ENCODE measurements at places on chromosomes 1 and 21. TPM values are rescaled to one million over a fixed set of nuclear protein-coding genes. Genes with fewer than 3 reads are reported as not detected.

Gene SLC19A2
- 31.6 TPM for total RNA-seq

Gene LCE2C
- total RNA-seq = not detected

Gene KIF26B
- 0.15 TPM for total RNA-seq

Gene TSPEAR
- not detected for total RNA-seq

Gene BEND5
- 3.7 TPM for total RNA-seq

Gene PSRC1
- 0.55 TPM for total RNA-seq

Gene PGM1
- 505 TPM for total RNA-seq

Gene NUAK2
- total RNA-seq = 1.3 TPM

Gene GBP6
- not detected for total RNA-seq

Gene PDC
- not detected for total RNA-seq

Gene CD244
- 0.12 TPM for total RNA-seq

Gene ICOSLG
- total RNA-seq = 1.6 TPM

Gene FCRL4
- total RNA-seq = not detected

Gene ELAVL4
- total RNA-seq = not detected

Gene TLCD4
- total RNA-seq = 26.9 TPM

Gene LEPROT
- total RNA-seq = 22.8 TPM

Gene LIN9
- total RNA-seq = 1.6 TPM

Gene ASB17
- not detected for total RNA-seq

Gene AMY1C
- total RNA-seq = not detected

Gene BCAN
- 0.27 TPM for total RNA-seq

Gene LEMD1
- not detected for total RNA-seq

Gene CR2
- 0.27 TPM for total RNA-seq

All from psoas muscle (tissue), 8 donors.